ENCODE measurements at places on chromosomes 7 and 10.

GRCh38 chr10:16867990-16868389 is 50.8 kb upstream of the RSU1 start:
- no peak for DNase-seq

- no peak for DNase-seq
Observed at GRCh38 chr7:66769833-66770512, 29.4 kb downstream of the RABGEF1 start.

DNA sequence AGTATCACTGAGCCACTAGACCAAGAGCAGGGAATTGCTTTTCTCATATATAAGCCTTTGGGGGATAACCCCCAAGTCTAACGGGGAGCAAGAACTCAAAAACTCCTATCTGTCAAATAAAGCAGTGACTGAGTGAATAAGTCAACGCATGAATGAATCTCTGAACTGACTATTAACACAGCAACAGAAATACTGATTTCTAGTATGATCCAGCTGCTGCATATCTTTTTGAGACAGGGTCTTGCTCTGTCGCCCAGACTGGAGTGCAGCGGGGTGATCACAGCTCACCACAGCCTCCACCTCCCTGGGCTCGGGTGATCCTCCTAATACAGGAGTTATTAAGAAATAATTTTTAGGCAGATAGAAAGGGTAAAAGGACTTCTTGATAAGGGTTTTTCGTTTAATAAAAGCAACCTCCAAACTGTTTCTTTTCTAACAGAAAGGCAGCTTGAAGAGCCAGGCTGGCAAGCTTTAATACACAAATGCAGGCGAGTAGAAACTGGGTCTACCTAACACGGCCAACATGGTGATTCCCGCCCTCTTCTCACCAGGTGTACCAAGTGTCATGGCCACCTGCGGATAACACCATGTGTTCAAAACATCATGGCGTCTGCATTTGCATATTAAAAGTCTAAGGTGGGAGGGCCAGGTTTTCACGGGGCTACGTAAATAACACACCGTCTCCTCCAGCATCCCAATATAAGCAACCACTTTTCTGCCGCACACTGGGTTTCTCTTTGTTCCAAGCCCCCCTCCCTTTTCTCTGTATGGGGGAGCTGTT is 631.9 kb downstream of the PARD3 start:
- no peak for DNase-seq

DNA sequence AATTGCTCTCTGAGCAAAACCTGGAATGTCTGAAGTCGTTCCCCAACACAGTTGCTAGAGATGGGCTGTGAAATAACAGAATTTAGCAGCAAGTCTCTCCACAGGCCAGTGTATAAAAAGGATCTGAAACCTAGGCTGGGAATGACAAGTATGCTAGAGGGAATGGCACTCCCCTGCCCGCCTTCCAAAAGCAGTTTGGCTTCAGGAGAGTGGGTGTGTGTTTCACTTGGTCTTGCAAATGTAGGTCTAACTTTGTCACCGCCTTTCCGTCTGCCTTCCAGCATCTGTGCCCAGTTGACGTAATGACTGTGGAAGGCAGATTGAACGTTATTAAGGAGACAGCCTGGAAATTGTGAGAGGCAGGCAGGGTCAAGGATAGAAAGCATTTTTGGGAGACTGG is 18.0 kb upstream of the MTURN start:
- DNase-seq: no peak

- DNase-seq: no peak
Observed at GRCh38 chr10:124049484-124049883, 43.9 kb downstream of the CHST15 start.

DNA sequence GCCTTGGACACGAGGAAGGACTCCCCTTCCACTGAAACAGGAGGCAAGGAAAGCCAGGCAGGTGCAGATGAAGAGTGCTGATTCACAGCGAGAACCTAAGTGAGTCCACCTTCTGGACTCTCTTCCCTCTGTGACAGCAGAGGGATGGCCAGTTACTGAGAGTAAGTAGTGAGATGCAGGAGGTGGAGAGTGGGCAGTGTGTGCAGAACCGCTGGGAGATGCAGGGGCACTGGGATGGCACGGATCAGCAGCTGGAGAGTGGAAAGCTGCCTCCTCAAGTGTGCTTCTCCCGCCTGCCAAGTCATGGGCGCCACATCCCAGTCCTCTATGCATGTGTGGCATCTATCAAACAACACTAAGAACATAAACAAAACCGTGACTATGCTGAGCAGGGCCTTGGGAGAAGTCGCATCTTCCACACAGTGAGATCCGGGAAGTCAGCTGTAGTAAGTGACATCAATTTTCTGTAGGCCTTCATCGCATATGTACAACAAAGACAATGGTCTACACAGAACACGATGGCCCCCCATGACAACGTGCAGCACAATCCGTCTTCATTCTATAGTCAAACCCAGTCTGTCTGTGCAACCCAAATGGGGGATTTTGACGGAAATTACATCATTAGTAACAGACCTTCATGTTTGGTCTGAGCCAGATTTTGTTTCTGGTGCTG is 217.4 kb upstream of the KLF14 start:
- DNase-seq: no peak

- DNase-seq: no peak
Observed at GRCh38 chr10:113970641-113971040, 73.0 kb upstream of the ADRB1 start.

- no peak for DNase-seq
Observed at GRCh38 chr10:120115959-120116358, 223.4 kb downstream of the SEC23IP start.

- DNase-seq: no peak
Observed at GRCh38 chr7:43460733-43461348, 122.1 kb upstream of the STK17A start.

DNA sequence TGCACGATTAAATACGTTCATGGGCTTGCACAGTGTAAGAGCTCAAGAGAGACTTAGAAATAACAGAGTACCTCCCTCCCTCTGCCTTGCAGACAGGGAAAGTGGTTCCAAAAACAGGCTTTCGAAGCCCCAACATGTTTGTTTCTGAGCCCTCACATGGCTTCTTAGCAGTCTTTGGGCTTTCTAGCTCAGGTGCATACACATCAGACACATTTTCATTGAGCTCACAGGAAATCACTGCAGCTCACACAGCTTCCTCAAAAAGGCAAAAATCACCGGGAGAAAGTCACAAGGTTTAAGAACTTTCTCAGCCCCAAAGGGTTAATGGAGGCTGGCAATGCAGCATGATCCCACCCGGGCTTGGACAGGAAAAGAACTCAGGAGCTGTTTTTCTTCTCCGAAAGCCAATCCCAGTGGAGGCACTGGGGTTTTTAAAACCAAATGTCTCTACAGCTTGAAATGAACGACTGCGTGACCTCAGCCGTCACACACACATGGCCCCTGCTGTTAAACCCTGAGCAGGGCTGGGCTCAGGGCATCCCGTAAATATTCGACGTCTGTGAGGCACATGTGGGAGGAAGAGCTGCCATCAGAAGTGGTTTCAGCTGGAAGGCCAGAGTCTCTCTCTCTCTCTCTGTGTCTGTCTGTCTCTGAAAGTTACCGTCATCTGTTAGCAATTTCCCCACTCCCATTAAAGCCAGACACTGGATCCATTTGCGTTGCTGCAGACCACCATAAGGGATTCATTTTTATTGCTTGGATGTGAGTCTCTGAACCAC is 69.7 kb downstream of the CALML3 start:
- no peak for DNase-seq

- no peak for DNase-seq
Observed at GRCh38 chr7:118844748-118845147, 620.2 kb downstream of the ANKRD7 start.

GRCh38 chr7:42236266-42236975 is 588 bp downstream of the GLI3 start:
- no peak for DNase-seq

DNA sequence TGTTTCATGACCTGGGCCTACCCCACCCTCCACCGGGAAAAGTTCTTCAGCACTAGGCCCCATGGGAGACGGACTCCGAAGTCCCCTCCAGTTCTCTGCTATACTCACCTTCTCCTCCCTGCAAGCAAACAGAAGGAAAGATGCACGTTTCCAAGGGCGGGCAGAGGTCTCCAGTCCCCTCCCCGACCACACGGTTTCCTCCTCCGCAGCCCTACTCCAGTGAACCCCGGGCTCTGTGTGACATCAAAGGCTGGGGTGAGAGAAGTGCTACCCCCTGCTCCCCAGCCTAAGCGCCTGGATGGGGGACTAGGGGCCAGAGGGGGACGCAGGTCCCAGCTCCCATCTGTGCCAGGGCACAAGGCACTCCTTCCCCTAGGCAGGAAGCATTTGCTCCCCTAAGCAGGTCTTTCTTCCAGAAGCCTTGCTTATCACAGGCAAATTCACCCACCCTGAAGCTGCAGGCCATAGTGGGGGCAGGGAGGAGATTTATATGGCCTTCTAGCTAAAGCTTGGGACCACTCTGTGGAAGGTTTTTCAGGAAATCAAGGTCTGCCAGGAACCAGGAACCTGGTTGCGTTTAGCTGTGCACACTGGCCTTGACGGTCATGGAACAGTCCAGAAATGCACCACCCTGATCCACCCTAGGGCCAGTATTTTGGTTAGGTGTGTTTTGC is 52.8 kb downstream of the ASB13 start:
- DNase-seq: no peak

- no peak for DNase-seq
Observed at GRCh38 chr10:1521741-1522140, 215.6 kb downstream of the ADARB2 start.

GRCh38 chr7:105589356-105590077 is 8.2 kb upstream of the EFCAB10 start:
- peak; percentile 47 for DNase-seq

DNA sequence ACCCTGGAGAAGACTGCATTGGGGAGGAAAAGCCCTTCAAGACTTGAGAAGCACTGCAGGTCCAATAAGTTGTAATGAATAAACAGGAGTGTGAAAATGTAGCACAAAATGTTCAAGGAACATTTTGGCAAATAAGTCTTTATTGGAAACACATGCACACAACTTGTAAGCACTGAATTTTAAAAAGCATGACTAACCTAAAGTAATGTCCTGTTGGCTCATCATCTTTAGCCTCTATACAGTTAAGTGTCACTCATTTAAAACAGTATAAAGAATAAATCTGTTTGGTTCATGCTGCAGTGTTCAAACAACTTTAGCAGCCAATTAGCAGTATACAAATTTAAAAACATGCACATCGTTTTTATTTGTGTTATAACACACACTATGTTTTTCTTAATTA is 108.6 kb downstream of the CDK6 start:
- no peak for DNase-seq

GRCh38 chr10:130160775-130161174 is 24.6 kb downstream of the GLRX3 start:
- no peak for DNase-seq

DNA sequence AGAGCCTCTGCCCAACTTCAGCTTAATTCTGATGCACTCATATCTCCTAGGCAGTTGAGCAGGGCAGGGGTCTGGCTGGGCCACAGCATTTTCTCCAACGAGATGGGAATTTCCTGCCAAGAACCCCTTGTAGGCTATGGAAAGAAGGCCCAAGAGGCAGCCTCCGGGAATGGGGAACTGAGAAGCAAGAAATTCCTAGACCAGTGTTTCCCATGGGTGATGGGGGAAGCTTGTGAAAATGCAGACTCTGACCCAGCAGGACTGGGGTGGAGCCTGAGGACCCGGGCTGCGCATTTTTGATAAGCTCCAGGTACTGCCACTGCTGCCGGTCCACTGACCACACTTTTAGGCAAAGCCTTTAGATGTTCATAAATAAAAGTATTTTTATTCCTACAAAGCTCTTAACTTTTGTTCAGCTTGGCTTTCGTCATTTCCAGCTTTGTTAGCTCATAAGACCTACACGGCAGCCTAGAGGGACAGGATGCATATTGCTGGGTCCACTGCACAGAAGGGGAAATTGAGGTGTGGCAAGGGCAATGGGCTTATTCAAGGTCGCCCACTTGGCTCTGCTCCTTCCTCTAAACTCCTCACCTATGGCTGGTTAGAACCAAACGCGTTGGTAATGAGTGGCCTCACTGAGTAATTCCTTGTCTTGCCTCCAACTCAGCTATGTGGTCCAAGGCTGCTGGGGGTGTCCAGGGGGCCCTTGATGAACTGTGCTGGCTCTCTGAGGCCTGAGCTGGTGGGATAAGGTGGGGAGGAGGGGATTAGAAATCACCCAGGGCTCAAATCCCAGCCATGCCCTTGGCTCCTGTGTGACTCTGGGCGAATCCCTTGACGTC is 29.5 kb downstream of the ZCCHC24 start:
- no peak for DNase-seq

DNA sequence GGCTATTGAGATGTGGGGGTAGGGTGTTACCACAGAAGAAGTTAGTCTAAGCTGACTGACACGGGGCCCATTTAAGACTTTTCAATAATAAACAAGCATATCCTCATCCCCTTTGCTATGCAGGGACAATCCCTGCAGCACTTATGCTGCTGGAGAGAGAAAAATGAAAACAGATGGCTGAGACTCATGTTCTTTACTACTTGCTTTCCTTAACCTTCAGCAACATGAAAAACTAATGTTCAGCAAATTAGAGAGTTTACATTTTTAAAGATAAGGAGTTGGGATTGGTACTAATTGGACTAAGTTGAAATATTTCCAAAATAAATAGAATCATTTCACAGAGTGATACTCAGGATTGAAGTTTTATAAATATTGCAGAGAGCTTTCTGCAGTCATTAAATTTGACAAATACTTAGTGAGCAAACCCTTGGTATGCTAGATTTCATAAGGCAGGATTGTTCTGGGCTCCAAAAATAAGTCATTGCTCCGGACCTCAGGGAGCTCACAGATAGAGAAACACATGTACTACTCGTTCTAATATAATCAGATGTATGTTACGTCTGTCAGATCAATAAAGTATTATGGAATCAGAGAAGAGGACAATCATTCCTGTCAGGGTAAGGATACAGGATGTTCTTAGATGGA is 147.1 kb upstream of the LRRN3 start:
- DNase-seq: no peak

DNA sequence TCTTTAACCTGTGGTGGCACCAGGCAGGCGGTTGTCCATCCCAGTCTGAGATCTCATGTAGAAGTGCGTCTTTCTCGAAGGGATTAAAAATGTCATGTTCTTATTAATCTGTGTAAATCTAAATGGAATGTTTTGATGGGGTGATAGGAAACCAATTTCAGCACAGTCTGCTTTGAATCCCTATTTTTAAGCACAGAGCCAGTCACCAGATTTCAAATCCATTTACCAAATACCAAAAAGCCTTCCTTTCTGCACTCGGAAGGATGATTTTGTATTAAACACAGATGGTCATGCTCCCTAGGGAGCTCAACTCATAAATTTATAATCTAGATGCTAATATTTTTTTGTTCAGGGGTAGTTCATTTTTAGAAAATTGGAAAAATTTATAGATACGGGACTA is 160.6 kb upstream of the AOAH start:
- no peak for DNase-seq

All from left renal cortex interstitium (tissue), 4 donors.